ENCODE measurements at places on chromosomes 3 and 15.
A peak's percentile ranks its signal among the peaks of the same experiment; 100 is the strongest.

DNA sequence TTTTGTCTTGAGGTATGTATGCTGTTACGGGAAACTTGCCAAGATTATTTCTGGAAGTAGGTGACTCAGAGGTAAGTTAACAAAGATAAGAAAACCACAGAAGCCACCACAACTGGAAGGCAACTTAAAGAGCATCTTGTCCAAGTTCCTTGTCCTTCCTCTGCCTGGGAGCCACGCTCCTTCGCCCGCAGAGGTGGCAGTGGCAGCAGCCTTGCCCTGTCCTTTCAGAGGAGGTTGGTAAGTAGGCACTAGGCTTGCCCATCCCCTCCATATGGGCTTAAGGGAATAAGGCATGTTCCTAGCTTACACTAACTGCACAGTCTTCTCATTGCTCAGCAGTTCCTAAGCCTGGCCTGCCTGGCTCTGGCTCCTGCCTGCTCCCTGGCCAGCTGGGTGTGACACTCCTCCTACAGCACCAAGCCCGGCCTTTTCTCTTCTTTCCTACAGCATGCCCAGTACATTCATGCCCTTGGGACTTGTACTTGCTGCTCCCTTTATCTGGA lies 48.0 kb upstream of the RAB6B start:
- DNase-seq = no peak

DNA sequence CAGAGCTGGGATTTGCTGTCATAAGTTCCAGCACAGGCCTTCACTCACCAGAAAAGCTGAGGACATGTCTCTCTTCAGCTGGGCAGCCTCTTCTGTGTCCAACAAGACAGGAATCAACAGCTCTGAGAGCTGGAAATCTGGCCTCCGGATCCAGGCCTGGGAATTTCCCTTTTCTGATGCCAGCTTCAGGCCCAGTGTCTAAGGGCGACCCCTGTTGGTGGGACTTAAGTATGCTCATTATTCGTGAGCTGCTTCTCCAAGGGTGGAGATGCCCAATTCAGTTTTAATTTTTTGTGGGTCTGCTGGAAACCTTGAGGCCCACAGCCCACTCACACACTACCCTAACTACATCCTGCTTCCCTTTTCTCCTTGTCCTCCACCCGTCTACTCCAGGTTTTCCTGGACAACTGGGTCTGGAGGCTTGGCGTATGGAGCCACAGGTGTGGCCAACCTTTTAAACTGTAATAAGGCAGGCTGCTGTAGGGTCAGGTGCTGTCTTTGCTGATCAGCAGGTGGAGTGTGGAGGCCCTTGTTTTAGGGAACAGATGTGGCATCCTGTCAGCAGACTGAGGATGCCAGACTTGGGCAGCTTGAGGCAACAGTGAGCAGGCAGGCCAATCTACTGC lies 2.6 kb upstream of the CEMIP start:
- DNase-seq = peak; percentile 66

GRCh38 chr3:161893972-161894371 lies 397.4 kb downstream of the OTOL1 start:
- DNase-seq = no peak

GRCh38 chr3:116056280-116056679 lies 389.0 kb downstream of the LSAMP start:
- no peak for DNase-seq

GRCh38 chr3:77381431-77381830 lies 341.5 kb downstream of the ROBO2 start:
- no peak for DNase-seq

GRCh38 chr3:73144276-73144675 lies 82.8 kb downstream of the EBLN2 start:
- no peak for DNase-seq

- DNase-seq = no peak
These were observed 777 bp upstream of the EIF4A2 start for GRCh38 chr3:186782542-186783057.

- DNase-seq = no peak
These were observed 306.9 kb downstream of the GAP43 start for GRCh38 chr3:115930168-115930567.

GRCh38 chr3:16740515-16740914 lies 135.3 kb upstream of the DAZL start:
- no peak for DNase-seq

DNA sequence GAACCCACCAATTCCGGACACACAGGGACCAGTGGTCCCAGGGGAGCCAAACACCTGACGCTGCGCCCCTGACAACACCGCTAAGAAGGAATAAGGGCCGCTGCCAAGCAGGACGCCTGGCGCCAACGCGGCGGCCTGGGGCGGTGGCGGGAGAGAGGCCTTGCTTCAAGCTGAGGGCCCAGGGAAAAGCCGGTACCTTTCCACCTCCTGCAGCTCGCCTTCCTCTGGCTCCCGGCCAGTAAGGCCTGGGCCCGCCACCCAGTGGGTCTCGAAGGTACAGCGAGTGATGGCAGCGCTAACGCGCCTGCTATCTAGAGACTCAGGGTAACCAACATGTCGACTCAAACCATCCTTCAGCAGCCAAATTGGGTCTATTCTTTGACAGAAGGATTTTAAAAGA lies 1074.1 kb downstream of the SI start:
- DNase-seq = no peak

GRCh38 chr3:31567036-31567435 lies 34.3 kb downstream of the STT3B start:
- peak; percentile 20 for DNase-seq

DNA sequence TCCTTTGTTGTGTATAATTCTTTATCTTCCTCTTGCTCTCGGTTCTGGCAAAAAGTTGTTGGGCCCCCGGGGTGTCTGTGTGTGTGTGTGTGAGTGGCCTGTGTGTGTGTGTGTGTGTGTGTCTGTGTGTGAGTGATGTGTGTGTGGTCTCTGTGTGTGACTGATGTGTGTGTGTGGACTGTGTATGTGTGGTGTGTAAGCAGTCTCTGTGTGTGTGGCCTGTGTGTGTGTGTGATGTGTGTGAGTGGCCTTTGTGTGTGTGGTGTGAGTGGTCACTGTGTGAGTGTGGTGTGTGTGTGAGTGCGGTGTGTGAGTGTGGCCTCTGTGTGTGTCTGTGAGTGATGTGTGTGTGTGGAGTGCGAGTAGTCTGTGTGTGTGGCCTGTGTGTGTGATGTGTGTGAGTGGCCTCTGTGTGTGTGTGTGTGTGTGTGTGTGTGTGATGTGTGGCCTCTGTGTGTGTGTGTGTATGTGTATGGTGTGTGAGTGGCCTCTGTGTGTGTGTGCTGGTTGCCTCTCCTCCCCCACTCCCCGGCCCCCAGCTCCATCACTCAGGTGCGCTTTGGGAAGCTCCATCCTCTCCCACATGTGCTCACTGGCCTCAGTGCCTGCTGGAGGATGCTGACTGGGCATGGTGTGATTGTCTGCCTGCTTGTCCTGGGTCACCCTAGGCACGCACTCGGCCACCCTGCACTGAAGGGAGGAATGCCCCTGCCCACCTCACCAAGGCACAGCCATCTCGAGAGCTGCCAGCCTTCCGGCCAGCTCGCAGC lies 8.8 kb downstream of the LINGO1 start:
- no peak for DNase-seq

DNA sequence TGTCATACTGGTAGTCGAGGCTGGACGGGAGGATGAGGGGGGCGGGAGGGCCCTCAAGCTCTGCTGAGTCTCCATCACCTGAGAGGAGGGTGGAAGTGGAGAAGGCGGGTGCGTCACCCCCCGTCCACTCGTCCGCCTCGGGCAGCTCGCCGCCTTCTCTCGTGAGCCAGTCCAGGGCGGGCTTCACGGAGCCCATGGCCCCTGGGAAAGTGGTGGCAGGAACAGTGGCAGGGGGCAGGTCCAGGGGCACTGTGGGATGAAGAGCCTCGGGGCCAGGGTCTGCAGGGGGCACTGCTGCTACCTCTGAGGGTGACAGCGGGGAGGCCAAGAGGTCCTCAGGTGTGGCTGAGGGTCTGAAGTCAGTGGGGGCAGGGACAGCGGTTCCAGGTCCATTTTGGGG lies 10.3 kb downstream of the PLXNB1 start:
- no peak for DNase-seq

- no peak for DNase-seq
These were observed 6.3 kb downstream of the XIRP1 start for GRCh38 chr3:39185959-39186691.

GRCh38 chr3:32136703-32137102 lies 30.3 kb downstream of the GPD1L start:
- DNase-seq = no peak

DNA sequence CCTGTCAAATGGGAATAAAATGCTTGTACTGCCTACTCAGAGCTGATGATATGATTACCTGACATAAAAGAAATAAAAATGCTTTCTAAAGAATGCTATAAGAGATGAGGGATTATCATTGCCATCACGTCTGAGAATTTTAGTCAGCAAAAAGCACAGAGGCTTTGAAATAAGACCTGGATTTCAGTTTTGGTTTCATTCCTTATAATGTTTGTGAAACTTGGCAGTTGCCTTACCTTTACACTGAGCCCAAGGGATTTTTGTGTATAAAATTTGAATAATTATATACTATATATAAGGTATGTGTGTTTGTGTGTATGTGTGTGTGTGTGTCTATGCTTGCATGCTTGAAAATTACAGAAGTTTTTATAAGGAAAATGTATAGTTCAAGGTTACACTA lies 634.8 kb upstream of the BCHE start:
- DNase-seq = no peak

DNA sequence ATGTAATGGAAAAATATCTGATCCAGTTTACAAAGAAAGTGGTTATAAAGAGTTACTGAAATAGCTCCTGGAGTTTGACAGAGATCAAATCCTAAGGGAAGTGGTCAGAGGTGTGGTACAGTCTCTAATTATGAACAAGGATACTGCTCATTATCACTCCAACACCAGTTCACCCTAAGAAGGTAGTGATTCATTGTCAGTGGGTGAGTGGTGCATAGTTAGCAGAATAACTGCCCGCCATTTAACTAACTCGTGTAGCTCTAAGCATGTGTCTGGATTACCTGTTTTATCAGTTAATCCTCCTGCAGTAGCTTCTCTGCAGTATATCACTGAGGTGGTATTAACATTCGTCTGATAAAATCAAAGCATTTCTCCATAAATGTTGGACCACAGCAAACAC lies 700.1 kb downstream of the NLGN1 start:
- no peak for DNase-seq

- no peak for DNase-seq
These were observed 1.2 kb downstream of the PFKFB4 start for GRCh38 chr3:48555231-48555948.

DNA sequence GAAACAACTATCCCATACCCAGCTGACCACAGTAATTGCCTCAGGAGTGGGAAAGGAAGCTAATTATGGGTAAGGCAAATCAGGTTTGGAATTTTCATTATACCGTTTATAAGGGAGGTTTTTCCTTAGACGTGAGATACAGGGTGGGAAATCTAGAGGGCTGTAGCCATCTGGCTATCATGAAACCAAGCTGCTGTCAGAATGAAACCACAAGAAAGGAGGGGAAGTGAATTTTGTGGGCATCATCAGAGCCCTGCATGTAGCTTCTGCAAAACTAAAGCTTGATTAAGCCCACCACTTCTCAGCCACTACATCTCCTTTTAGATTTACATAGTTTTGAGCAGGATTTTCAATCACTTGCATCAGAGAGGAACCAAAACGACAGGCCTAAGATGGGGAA lies 893.5 kb downstream of the TUSC7 start:
- DNase-seq = no peak

GRCh38 chr3:13009946-13010315 lies 63.3 kb downstream of the IQSEC1 start:
- DNase-seq = no peak

GRCh38 chr3:10194328-10195071 lies 29.8 kb downstream of the IRAK2 start:
- peak; percentile 58 for DNase-seq

DNA sequence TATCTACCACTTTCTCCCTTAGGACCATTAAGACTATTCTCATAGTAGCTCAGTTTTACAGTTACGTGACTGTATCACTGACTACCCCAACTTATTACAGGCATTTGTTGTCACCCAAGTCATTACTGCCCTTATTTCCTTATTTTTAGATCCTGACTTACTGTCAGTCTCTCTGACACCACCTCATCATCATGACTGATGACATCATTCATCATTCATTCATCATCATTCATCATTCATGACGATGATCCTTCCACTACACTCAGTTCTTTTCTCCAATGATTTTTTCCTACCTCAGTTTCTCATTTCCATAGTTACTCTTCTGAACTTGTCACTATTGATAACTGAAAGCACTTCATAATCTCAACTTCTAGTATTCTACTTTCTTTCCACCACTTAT lies 83.8 kb downstream of the ADAM10 start:
- no peak for DNase-seq
